ENCODE measurements at places on chromosomes 16 and 17. TPM values are rescaled to one million over a fixed set of nuclear protein-coding genes. Genes with fewer than 3 reads are reported as not detected.

GRCh38 chr16:84546669-84547545 lies 42.4 kb upstream of the MEAK7 start:
- no peak for DNase-seq

LGALS9 gene
- total RNA-seq, result 16.9 TPM

BCAR1 gene
- 82.9 TPM for total RNA-seq

CARD14 gene
- total RNA-seq, result not detected

RAB37 gene
- total RNA-seq, result 2.8 TPM

YBX2 gene
- total RNA-seq, result 0.77 TPM

NACA2 gene
- not detected for total RNA-seq

DNA sequence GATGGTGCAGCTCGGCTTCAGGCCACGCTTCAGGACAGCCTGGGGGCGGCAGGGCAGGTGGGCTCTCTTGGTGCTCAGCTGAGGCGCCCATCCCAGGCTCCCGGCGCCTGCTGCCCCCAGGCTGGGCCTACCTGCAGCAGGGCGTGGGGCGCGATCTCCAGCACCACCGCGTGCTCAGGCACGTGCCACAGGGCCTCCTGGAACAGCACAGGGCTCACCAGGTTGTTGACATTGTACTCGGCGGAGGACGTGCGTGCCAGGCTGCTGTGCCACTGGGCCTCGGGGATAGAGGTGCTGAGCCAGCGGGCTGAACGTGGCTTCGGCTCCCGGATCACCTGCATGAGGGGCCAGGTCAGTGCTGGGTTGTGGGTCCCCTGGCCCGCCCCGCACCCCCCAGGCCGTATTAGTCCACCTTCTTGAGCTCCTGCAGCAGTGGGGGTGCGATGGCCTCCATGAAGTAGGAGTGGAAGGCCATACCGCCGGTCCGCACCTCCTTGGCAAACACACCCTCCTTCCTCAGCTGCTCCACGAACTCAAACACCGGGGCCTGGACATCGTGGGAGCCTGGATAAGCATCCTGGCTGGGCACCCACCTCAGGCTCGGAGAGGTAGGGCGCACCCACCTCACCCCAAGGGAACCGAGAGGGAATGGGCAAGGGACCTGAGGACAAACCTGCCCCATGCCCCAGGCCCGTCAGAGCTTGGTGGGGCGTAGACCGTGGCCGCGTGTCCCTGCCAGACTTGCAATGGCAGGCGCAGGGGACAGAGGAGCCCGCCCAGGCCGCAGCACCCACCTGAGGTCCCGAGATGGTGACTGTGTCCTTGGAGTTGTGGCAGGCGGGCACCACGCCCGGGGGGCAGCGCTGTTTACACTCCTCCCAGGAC lies 9.0 kb downstream of the FASN start:
- peak; percentile 25 for DNase-seq

DNA sequence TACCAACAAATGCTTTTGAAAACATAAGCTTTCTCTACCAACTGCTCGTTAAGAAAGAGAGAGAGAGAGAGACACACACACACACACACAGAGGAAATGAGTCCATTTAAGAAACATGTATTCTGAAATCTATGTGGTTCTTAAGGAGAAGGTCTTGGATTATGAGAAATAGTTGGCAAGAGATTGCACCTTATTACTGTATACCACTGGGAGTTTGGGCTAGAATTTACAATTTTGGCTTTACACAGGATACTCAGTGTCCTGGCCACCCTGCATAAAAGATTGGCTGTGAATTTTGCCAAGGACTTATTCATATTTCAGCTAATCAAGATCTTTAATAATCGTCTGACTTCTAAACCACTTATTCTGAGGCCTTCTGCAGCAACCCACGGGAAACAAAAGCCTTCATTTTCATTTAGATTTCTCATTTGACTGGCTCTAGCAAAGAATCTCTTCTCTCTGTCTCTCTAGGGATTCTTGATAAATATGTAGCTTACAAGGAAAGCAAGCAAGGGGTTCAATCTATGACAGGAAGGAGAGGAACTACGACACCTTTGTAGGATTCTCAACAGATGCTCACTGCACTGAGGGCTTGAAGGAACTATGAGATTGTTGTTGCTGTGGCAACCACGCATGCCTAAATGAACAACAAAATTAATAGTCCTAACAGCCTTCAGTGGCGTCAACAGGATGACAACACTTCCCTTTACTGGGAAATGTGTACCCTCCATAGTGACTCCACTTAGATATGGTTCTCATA lies 75.3 kb upstream of the GNAO1 start:
- DNase-seq, result no peak

DNA sequence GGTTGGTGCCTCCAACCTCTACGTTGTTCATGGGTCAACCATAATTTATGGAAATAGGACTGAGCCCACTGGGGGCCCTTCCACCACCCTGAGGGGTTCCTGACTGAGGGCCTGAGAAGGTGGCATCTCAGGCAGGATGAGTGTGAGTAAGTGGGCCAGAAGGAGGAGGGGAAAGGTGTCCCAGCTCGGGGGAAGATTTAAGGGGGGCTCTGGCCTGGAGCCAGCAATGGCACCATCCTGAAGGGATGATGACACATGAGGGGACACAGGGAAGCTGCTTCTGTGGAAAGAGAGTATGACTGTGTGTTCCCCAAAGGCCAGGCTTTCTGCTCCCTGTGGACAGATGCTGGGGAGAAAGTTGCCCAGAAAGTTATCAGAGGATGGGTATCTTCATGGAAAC lies 18.7 kb downstream of the MYL4 start:
- DNase-seq, result no peak

DNA sequence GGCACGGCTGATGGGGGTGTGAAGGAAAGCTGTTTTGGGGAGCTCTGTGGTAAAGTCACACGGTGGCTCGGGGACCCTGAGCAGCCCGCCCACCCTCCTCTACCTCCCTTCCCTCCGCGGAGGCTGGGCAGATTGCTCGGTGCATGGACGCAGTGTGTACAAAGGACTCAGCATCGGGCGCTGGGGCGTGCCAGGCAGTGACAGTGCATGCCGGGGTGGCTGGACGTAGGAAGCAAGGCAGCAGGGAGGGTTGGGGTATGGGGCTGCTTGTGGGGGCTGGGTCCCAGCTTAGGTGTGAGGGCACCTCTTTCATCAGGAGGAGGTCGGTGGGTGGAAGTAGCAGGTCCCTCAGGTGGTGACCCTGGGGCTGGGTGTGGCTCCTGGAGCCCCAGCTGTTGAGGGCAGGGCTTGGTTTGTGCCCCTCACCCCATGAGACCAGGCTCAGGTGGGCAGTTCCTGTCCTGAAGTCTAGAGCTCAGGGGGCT lies 159.9 kb upstream of the GSE1 start:
- DNase-seq, result no peak

GRCh38 chr16:88759245-88759975 lies 25.6 kb downstream of the PIEZO1 start:
- no peak for DNase-seq

CHRNE gene
- total RNA-seq, result 0.50 TPM

- no peak for DNase-seq
These were observed 662.8 kb downstream of the WWOX start for GRCh38 chr16:78762222-78762621.

- no peak for DNase-seq
These were observed 27.0 kb upstream of the NF1 start for GRCh38 chr17:31067691-31068184.

DNA sequence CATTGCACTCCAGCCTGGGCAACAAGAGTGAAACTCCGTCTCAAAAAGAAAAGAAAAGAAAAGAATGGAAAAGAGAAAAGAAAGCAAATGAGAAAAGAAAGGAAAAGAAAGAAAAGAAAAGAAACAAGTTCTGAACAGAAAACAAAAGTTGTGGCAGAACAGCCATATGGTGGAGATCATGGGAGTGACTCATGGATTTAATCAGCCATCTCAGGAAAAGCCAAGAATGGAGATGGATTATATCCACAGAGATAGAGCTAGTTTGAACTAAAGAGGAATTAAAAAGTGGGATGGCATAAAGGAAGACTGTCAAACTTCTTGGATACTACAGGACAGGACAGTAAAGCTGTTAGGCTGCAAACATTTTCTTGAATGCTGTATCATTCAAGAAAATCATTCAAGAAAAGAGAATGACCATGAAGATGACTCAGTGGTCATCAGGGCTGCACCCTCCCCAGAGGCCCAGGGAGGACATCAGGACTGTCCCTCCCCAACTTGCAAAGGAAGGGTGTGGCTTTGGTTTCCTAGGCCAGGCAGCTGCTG lies 120.6 kb downstream of the USP22 start:
- DNase-seq, result peak; percentile 53

GRCh38 chr16:46775214-46775613 lies 27.1 kb upstream of the MYLK3 start:
- no peak for DNase-seq

DNA sequence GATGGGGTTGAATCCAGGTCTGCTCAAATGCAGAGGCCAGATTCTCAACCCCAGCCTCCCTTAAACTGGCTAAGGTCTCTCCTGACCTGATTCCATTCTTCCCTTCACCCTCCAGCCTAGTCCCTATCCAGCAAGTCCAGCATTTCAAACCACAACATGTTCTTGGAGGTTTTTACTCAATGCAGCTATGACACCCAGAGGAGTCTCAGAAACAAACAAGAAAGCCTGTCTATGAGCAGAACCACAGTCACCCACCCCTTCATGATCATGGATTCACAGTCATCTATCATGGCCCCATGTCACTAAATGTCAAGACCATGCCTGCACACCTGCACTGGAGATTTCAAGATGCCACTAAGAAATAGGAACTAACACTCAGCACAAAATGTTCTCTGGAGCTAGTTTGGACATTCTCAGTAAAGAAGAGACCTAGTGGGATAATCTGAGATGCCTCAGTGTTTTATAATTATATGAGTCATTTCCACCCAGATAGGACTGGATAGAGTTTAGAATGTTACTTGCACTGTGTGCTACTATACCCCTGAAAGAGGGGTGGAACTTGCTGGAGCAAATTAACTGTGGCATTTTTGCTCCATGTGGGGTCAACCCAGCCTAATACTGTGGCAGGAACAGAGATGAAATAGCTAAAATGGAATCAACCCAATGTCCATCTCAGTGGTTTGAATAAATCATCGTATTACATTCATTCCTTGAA lies 9.5 kb upstream of the METTL22 start:
- no peak for DNase-seq

GRCh38 chr17:9937241-9937761 lies 32.2 kb upstream of the RCVRN start:
- DNase-seq, result peak; percentile 88

DNA sequence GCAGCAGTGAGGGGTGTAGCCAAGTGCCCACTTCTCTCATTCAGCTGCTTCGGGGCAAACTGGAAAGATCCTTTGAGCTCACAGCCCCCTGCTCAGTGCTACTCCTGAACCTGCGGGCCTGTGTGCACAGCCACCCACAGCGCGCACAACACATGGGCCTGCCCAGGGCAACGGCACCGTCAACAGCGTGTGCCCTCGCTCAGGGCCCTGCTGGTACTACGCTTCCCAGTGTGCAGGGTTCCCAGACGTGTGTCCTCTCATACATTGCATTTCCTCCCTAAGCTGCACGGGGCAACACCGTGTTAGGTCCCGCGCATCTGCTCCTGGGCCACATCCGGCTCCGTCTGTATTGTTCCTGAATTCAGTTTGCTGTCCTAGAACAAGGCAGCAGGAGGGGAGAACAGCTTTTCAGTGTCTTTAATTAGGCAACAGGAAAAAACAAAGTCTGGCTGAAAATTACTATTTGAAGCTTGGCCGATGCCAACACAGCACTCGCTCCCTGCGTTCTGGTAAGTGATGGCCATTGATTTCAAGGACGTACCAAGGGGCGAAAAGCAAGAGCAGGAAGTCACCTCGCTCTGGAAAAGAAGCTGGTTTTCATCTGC lies 15.2 kb downstream of the MRM3 start:
- no peak for DNase-seq

- no peak for DNase-seq
These were observed 2287.7 kb downstream of the TP53TG3F start for GRCh38 chr16:35746963-35747657.

GRCh38 chr17:56111706-56112485 lies 41.4 kb upstream of the ANKFN1 start:
- DNase-seq, result no peak

DNA sequence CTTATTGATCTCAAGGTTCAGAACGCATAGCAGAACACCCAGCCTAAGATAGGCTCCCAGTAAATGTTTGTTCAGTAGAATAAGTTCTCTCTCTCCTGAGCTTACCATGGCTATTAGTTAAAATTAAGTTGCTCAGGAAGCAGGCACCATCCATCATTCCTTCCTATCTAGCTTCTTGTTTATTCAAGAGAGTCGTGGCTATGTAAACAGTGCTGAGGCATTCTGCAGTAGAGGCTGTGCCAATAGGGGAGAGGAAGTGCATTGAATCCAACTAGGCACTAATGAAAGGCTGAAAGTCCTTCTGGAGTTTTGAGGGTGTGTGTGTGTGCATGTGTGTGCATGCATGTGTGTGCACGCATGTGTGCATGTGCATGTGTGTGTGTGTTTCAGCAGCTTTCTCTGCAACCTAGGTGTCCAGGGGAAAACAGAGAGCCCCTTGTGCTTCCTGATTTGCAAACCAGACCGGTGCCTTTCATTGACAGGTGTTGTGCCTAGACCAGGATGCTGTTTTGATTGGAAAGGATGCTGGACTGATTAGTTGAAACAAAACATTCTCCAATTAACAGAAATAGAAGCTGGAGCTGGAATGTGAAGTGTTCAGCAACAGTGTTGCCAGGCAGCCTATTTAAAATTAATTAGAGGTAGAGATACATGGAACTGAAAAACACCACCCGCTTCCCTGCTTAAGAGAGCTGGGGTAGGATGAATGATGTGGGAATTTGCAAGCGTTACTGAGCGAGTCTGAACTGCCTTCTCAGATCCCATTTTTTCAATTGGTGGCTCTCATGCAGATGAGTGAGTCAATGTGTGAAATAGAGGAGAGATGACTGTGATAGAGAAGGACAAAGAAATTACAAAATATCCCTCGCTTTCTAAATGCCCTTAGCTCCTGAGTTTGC lies 103.3 kb upstream of the CLEC3A start:
- DNase-seq, result no peak

DNA sequence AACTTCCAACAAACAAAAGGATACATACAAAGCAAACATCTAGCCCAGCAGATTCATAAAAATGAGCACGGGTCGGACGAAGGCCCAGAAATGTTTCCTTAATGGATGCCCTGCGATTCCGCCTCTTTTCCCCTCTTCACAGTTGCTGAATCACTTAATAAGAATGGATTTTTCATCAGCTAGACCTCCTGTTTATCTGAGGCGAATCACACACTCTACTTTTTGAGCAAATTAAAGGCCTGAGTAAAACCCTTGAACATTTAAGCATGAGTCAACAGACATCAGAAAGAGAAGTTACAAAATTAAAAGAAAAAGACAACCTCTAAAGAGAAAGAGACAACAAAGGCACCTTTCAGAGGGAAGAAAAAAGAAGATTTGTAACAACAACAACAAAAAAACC lies 44.7 kb downstream of the HS3ST3A1 start:
- no peak for DNase-seq

DNA sequence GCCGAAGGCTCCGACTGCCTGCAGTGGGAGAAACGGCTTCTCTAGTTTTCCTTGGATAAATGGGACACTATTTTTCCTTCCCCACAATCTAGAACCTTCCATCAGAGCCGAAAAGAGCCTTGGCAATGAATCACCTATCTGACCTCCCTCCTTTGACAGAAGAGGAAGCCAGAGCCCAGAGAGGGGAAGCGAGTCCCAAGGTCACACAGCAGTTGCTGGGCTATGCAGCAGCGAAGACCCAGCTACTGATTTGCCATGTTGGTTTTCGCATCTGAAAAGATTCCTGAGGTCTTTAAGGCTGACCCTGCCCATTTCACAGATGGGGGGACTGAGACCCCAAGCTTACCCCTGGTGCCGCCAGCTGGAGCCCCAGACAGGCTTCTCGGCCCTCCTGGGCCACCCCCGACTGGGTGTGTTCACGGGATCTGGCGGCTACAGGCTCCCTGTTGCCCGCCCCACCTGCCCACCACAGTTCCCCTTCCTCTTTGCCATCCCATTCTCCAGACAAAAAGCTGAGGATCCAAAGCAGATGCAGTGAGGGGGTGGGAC lies 45.9 kb downstream of the RAI1 start:
- no peak for DNase-seq

All from left ventricle myocardium superior (tissue), 1 donor.